Stimulated activated CD8-positive, alpha-beta memory T cell treated with anti-CD3 and anti-CD28 coated beads, Interleukin-4, amount 100 ng/mL, for 4 hours (primary cell): ENCODE measurements at places on chromosomes 12 and 14.

DNA sequence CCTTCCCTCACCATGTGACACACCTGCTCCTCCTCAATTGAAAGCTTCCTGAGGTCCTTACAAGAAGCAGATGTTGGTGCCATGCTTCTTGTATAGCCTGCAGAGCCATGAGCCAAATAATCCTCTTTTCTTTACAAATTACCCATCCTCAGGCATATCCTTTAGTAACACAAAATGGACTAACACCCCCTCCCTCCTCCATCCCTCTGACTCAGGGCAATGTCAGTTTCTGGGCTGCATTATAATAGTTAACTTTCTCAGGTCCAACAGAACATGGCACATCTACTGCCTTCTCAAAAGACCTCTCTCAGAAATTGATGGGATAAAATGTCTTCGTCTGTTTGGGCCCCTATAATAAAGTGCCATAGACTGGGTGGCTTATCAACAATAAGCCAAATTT, 287.0 kb downstream of the DPF3 start:
- no peak for DNase-seq

DNA sequence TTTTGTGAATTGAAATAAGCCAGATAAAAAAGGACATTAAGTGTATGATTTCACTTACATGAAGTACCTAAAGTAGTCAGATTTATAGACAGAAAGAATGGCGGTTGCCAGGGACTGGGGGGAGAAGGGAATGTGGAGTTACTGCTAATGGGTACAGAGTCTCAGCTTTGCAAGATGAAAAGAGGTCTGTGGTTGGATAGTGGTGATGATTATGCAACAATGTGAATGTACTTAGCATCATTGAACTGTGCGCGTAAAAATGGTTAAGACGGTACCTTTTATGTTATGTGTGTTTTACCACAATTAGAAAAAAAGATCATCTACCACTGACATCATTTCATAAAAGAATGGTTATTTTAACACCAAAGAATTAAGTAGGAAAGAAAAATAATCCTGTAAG, 35.9 kb downstream of the RNFT2 start:
- no peak for DNase-seq

DNA sequence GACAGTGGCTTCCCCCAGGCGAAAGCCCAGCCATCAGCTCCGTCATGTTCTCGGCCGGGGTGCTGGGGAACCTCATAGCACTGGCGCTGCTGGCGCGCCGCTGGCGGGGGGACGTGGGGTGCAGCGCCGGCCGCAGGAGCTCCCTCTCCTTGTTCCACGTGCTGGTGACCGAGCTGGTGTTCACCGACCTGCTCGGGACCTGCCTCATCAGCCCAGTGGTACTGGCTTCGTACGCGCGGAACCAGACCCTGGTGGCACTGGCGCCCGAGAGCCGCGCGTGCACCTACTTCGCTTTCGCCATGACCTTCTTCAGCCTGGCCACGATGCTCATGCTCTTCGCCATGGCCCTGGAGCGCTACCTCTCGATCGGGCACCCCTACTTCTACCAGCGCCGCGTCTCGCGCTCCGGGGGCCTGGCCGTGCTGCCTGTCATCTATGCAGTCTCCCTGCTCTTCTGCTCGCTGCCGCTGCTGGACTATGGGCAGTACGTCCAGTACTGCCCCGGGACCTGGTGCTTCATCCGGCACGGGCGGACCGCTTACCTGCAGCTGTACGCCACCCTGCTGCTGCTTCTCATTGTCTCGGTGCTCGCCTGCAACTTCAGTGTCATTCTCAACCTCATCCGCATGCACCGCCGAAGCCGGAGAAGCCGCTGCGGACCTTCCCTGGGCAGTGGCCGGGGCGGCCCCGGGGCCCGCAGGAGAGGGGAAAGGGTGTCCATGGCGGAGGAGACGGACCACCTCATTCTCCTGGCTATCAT, 663 bp downstream of the PTGER2 start:
- DNase-seq: peak; percentile 12

DNA sequence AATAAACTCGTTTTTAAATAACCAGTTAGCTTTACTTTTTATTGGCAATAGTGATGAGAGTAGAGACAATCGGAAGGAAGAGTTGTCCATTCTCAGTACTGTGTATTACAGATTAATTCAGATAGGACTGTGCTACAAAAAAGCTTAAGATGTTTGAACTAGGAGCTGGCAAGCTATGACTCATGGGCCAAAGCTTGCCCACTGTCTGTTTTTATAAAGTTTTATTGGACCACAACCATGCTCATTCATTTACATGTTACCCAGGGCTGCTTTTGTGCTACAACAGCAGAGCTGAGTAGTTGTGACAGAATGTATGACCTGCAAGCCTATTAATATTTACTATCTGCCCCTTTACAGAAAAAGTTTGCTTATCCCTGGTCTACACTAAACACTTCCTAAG, 19.4 kb downstream of the GNS start:
- DNase-seq: no peak

DNA sequence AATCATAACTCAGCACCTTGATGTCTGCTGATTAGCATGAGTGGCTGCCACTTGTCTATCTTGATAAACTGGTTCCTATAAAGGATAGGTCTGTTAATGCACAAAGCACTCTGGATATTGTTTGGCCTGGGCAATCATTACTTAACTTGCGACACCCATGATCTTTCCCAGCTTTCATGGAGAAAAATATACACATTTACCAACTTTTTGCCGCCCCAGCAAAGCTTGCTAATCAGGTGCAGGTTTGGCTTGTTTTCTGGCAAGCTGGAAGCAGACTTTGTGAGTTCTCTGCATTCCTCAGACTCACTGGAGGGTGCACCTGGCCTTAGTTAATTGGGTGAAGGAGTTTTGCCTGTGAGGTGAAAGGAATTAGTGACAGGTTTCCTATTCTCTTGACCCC, 1126.4 kb upstream of the FLRT2 start:
- DNase-seq: no peak

- DNase-seq: no peak
Observed at GRCh38 chr12:11412731-11413130, 17.4 kb upstream of the PRB2 start.

- no peak for DNase-seq
Observed at GRCh38 chr12:67989184-67989920, at the start of gene IFNG-AS1. IFNG-AS1 (plus strand) TSS chr12:67989447.

DNA sequence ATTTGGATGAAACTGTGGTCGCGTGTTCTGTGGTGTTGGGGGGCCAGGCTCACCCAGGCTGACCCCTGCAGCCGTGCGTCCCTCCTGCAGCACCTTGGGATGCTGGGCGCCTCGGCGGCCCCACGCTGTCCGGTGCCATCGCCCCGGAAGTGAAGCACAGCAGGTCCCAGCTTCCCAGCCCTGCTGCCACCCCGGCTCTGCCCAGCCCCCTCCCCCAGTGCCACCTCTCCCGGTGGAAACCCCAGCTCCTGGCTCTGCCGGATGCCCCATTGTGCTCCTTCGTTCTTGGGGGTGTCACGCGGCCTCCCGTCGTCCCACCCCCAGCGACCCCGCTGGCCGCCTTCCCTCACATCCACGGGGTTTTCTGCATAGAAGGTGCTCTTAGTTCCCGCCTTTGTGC, 25.2 kb downstream of the LRCOL1 start:
- no peak for DNase-seq

- no peak for DNase-seq
Observed at GRCh38 chr14:88611878-88612277, 49.0 kb downstream of the ZC3H14 start.

DNA sequence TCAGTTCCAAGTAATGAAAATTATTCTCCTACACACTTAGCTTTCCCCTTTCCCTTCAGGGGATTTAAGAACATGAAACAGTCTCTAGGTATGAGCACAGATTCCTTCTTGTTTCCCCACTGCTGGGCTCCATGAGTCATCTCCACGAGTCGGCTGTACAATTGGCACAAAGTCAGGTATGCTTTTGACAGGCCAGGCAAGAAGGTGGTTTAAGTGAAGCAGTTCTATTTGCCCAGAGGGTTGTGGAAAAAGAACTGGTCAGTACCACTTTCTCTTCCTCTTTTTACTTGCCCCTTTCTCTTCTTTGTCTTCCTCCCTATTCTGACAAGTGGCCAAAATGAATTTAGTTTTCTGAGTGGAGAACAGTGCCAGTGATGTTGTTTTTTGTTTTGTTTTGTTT, 16.3 kb downstream of the DYNC1H1 start:
- DNase-seq: no peak

DNA sequence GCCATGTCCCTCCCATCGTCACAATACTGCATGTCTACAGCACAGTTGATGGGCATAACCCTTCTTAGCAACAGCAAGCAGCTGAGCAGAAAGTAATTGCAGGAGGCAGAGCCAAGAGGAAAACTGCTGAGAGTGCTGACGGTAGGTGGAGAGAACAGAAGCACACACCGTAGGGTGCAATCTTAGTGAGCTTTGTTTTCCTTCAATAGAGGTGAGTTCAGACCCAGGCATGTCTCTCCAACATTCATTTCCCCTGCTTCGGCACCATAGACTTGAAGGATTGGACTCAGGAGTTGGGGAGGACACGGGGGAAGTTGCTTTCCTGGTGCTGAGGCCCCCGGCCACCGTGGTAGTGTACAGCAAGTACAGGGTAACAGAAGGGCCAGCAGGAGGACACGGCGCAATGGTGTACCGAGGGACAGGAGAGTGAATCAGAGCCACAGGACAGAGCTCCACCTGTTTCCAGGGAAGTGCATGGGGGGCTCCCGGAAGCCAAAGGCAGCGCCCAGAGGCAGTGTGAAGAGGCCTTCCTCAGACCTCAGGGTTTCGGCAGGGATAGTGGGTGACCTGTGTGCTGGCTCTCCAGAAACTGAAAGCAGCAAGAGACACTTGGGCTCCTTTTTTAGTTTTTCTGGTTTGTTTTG, 36.3 kb upstream of the SINHCAF start:
- no peak for DNase-seq

- DNase-seq: no peak
Observed at GRCh38 chr12:57610554-57611107, 604 bp upstream of the ARHGEF25 start.

- DNase-seq: no peak
Observed at GRCh38 chr14:90699016-90699415, 117.2 kb downstream of the TTC7B start.

- no peak for DNase-seq
Observed at GRCh38 chr14:64209444-64210131, 84.6 kb downstream of the ESR2 start.

- DNase-seq: no peak
Observed at GRCh38 chr12:122022393-122023338, 982 bp downstream of the BCL7A start.

- DNase-seq: no peak
Observed at GRCh38 chr12:46401662-46402061, 29.1 kb upstream of the SLC38A2 start.

DNA sequence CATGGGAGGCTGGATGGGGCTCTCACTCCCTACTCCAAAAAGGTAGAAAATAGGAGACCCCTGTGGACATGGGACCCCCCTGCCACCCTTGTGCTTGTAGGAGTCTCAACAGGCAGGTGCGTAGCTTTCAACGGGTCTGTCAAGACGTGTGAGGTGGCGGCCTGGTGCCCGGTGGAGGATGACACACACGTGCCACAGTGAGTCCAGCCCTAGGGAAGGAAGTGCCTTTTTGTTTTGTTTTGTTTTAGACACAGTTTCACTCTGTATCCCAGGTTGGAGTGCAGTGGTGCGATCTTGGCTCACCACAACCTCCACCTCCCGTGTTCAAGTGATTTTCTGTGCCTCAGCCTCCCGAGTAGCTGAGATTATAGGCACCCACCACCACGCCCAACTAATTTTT, 12.9 kb downstream of the P2RX4 start:
- no peak for DNase-seq

DNA sequence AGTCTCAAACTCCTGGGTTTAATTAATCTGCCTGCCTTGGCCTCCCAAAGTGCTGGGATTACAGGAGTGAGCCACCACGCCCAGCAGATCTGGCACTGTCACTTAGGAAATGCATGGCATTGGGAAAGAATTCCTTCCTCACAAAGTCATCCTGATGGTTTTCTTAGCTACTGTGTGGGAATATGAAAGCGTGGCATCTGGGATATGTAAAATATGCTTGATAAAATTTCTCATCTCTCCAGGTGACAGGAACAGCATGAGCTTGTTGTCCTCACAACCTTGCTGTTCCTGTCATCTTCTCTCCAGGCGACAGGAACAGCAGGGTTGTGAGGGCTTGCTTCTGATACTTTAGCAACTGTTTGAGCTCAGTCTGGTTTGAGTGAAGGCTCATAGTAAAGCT, 16.1 kb upstream of the AICDA start:
- DNase-seq: no peak

DNA sequence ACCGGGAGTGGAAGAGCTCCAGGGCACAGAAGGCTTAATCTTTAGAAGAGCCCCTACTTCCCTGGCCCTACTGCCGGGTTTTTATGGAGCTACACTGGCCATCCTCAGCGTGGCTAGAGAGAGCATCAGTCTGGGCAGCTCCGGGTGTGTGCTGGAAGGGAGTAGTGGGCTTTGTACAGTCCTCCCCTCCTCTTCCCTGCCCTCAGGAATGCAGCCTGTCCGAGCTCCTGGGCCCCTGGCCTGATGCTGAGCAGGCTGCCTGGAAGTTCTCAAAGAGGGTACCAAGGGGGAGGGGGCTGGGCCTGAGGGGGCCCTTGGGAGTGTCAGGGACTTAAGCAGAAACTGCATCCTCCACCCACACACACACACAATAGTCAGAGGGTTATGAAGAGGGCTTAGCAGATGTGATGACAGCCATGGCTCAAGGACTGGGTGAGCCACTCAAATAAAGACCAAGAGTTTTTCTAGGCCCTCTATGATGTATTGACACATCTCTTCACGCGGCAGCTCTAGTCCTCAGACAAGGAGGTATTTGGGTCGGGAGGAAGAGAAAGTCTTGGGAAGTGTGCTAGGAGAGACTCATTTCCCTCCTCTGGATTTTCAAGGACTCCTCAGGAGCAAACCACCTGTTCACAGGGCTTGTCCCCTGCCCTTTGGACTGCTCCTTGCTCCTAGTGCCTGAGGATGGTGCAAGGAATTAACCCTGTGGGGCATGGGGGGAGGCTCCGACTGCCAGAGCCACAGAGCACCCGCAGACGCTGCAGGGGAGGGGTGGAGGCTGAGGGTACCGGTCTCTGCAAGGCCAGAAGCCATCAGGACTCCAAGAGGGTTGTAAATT, 16.5 kb upstream of the FIGNL2 start:
- no peak for DNase-seq

- no peak for DNase-seq
Observed at GRCh38 chr14:73265721-73266046, 28.4 kb downstream of the PAPLN start.

GRCh38 chr14:91009501-91010152, 50.8 kb downstream of the RPS6KA5 start:
- no peak for DNase-seq

- DNase-seq: no peak
Observed at GRCh38 chr14:73760598-73761586, 46.7 kb upstream of the PNMA1 start.

- DNase-seq: no peak
Observed at GRCh38 chr14:98101323-98101722, 1170.7 kb downstream of the BCL11B start.

GRCh38 chr14:20387576-20387975, 25.7 kb downstream of the TEP1 start:
- DNase-seq: no peak

DNA sequence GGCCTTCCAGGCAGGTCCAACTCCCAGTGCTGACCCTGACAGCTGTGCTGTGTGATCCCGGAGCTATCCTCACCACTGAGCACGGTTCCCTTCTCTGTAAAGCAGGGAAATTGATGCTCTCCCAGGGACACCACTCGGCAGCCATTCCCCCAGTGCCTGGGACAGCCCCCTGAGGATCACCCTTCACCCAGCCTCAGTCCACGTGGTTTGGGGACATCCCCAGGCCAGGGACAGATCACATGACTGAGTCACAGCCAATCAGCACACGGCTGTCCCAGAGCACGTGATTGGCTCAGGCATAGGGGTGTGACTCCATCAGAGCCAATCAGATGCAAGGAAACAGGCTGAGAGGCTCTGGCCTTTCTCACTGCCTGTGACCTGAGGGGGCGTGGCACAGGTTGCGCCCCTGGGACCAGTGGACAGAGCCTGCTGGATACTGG, 68.8 kb upstream of the SFSWAP start:
- no peak for DNase-seq
